ENCODE measurements at places on chromosomes 6 and 20. TPM values are rescaled to one million over a fixed set of nuclear protein-coding genes. Genes with fewer than 3 reads are reported as not detected.

Gene AIF1
- 245 TPM for total RNA-seq

Gene RWDD2A
- total RNA-seq, result 2.1 TPM

Gene NEDD9
- 42.4 TPM for total RNA-seq

Gene ZNF165
- 2.1 TPM for total RNA-seq

Gene TDRD6
- total RNA-seq, result not detected

Gene SLC24A3
- 1.0 TPM for total RNA-seq

Gene HSPA12B
- not detected for total RNA-seq

Gene SFTA2
- total RNA-seq, result not detected

Gene LY6G6D
- 1.0 TPM for total RNA-seq

Gene OTOR
- not detected for total RNA-seq

Gene SMPD2
- total RNA-seq, result 22.5 TPM

Gene MYL9
- 10.9 TPM for total RNA-seq

Gene KAT14
- 6.4 TPM for total RNA-seq

Gene SEMG1
- not detected for total RNA-seq

Gene GPR6
- total RNA-seq, result not detected

Gene TP53TG5
- under 0.01 TPM for total RNA-seq

Gene CCM2L
- total RNA-seq, result 0.42 TPM

Gene RPN2
- total RNA-seq, result 124 TPM

Gene PLEKHG1
- 12.5 TPM for total RNA-seq

Gene SLA2
- 25.3 TPM for total RNA-seq

Gene ADGRB3
- 0.10 TPM for total RNA-seq

Gene CCN6
- not detected for total RNA-seq

Gene LRFN2
- total RNA-seq, result 0.21 TPM

Gene CGA
- total RNA-seq, result not detected

Gene ITCH
- total RNA-seq, result 80.0 TPM

Gene MCCD1
- not detected for total RNA-seq

Gene RMND1
- total RNA-seq, result 9.2 TPM

Gene ARMC12
- 0.10 TPM for total RNA-seq

Gene PLN
- total RNA-seq, result 0.10 TPM

Gene TENT5A
- 25.9 TPM for total RNA-seq

Gene PNLDC1
- total RNA-seq, result 0.10 TPM

Gene MICAL1
- total RNA-seq, result 44.4 TPM

Gene TOMM6
- 56.3 TPM for total RNA-seq

Gene FOXA2
- total RNA-seq, result not detected

Gene TFAP2D
- not detected for total RNA-seq

Gene WFDC5
- not detected for total RNA-seq

Gene PRSS16
- 0.42 TPM for total RNA-seq

Gene SLC17A9
- 2.0 TPM for total RNA-seq

Gene GPR31
- total RNA-seq, result not detected

Gene MCHR2
- not detected for total RNA-seq

Gene UBE2C
- total RNA-seq, result 1.6 TPM

Gene ULBP2
- total RNA-seq, result 0.94 TPM

Gene CCDC170
- total RNA-seq, result 1.2 TPM

Gene SGK1
- 1,288 TPM for total RNA-seq

Gene TPBG
- 0.31 TPM for total RNA-seq

Gene ME1
- 1.3 TPM for total RNA-seq

Gene PAK5
- total RNA-seq, result not detected

Gene DSP
- total RNA-seq, result 0.94 TPM

Gene NOTCH4
- 5.6 TPM for total RNA-seq

Gene ABT1
- 36.9 TPM for total RNA-seq

Gene ARMC2
- total RNA-seq, result 2.4 TPM

Gene NRN1
- total RNA-seq, result 0.31 TPM

Gene PBOV1
- total RNA-seq, result not detected

Gene SPATA25
- 0.52 TPM for total RNA-seq

Gene RPP40
- 1.3 TPM for total RNA-seq
